ENCODE measurements at places on chromosomes 3 and 15. TPM values are rescaled to one million over a fixed set of nuclear protein-coding genes. Genes with fewer than 3 reads are reported as not detected.

The ZIC4 gene
- polyA plus RNA-seq: 8.1 TPM

The ADAMTSL3 gene
- polyA plus RNA-seq: 0.28 TPM

The CGNL1 gene
- polyA plus RNA-seq: not detected

The PROS1 gene
- 2.8 TPM for polyA plus RNA-seq

The SLC22A14 gene
- 0.16 TPM for polyA plus RNA-seq

The GABRR3 gene
- not detected for polyA plus RNA-seq

The GPR15 gene
- polyA plus RNA-seq: not detected

The SLC27A2 gene
- polyA plus RNA-seq: 3.5 TPM

The NME9 gene
- polyA plus RNA-seq: 17.4 TPM

The ZMYND10 gene
- polyA plus RNA-seq: 5.2 TPM

The NAALADL2 gene
- 2.2 TPM for polyA plus RNA-seq

The P3H2 gene
- polyA plus RNA-seq: 0.68 TPM

The CKMT1A gene
- 14.0 TPM for polyA plus RNA-seq

The EPHA6 gene
- polyA plus RNA-seq: 0.78 TPM

The EIF4E3 gene
- 9.2 TPM for polyA plus RNA-seq

The P2RY1 gene
- polyA plus RNA-seq: 3.0 TPM

The SATB1 gene
- 16.9 TPM for polyA plus RNA-seq

The TLR9 gene
- polyA plus RNA-seq: not detected

The SFMBT1 gene
- polyA plus RNA-seq: 41.7 TPM
